C1 segment of cervical spinal cord (tissue), 14 donors: ENCODE measurements at places on chromosomes 16 and 17.

DNA sequence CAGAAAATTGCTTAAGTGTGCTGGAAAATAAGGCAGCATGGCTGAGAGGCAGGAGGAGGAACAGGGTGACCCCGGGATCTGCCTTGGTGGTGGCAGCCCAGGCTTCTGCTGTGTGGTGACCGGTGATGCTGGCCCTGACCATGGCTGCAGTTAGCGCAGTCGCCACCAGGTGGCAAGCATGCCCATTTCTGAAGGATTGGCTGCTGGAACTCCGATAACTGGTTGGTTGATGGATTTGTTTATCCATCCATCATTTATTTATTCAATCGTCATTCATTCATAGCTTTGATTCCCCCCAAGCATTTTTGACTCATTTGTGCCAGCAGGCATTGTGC, 29.1 kb upstream of the ITGA3 start:
- peak; percentile 76 for DNase-seq

DNA sequence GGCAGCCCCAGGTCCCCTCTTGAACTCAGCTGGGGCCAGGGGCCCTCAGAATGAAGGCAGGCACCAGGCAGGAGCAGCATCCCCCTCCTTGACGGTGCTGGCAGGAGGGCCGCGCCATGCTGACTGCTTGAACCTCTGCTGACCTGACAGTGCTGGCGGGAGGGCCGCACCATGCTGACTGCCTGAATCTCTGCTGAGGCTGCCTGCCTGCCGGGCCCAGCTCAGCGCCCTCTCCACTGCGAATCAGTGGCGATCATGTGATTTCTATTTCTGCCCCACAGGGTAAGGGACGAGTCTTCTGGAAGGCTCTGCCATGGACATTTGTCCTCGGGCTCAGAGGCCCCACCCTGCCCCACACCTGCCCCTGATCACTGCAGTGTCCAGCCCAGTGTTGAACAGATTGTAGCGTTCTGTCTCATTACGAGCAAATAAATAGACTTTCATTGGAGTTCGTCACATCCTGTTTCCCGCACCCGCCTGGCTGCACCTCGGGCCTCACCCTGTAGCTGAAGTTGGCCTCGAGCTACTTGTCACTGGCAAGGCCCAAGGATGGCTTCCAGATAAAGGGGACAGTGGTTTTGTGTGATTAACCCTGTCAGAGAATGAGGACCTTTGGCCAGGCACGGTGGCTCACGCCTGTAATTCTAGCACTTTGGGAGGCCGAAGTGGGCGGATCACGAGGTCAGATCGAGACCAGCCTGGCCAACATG, 8.6 kb downstream of the C16orf90 start:
- DNase-seq, result no peak

DNA sequence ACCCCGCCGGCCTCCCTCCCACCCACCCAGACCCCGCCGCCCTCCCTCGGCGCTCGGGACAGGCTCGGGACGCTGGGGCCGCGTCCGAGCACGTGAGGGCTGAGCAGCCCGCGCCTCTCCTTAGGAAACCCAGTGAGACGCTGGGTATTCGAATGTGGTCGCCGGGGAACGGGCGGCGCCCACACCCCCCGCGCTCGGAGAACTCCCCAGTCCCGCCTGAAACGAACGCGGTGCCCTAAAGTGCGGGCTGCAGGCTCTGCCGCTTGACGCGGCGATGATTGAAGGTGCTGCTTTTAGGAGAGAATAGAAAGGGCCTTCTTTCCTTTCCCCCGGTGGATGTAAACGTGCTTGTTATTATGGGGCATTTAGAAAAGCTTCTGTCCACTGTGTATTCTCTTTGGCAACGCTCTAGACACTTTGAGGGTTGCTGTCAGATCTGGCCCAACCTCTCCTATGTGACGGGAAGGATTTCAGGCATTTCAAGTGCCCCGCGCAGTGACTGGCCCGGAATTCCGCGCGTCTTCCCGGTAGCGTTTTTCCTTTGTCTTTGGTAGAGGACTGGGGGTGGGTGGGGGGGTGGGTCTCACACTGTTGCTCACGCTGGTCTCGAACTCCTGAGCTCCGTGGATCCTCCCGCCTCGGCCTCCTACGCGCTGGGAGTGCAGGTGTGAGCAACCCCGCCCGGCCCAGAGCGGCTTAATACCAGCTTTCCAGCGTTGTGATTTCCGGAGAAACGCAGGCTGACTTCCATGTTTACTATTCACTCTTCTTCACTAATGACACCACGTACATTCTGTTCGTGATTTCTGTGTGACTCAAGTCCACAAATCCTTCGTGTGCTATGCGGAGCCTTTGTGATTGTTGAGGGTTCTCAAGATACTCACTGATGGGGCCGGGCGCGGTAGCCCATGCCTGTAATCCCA, 21.8 kb upstream of the FOXK2 start:
- DNase-seq, result peak; percentile 49

DNA sequence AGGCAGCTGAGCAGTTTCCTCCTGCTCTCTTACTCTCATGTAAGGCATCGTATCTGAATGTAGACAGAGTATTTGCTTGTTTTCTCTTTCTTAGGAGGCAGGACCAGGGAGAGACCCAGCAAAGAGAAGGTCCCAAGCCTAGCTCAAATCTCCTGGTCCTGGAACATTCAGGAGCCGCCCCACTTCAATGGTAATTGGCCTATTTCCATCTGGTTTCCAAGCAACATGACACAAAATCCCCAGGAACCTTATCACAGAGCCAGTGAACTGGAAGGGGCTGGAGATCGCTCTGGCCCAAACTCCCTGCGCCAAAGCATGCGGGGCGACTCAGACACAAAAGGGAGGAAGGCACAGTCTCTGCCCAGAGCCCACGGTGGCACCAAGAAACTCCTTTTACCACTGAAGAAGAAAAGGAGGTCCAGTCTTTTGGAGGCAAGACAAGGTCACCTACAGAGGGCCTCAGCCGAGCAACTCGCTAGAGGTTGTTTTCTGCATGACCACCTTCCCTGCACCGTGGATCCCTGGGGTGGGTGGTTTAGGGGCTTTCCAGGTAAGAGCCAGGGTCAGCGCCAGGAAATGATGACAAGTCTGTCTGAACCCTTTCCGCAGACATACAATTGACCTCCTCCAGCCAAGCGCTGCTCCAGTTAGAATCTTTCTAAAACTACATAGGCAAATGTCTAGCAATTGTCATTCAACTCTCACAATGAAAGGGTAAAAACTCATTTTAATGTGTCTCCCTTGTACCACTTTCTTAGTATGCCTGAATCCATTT, 394.7 kb downstream of the SOX9 start:
- DNase-seq, result peak; percentile 38

GRCh38 chr17:72056727-72057290, 64.0 kb upstream of the SOX9 start:
- no peak for DNase-seq

DNA sequence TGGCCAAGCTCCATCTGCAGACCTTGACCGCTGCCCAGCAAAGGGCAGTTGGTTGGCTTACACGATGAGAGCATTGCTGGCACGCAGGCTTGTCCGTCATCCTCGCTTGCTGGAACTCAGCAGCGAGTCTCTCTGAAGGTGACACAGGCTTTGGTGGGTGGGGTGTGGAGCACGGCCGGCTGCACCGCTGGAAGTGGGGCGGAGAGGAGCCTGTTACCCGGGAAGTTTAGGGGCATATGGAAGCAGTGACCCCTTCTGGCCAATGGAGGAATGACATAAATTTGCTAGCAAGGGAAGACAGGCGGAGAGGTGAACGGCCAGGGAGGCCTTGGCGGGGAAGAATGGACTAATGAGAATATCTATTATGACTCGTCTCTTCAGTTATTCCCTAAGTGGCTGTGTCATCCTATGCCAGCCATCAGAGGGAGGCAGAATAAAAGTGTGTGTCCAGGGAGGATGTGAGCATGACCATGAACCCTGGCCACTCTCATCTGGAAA, 65.9 kb upstream of the SDK2 start:
- no peak for DNase-seq

GRCh38 chr17:69402052-69402451, 12.4 kb upstream of the MAP2K6 start:
- DNase-seq, result no peak

DNA sequence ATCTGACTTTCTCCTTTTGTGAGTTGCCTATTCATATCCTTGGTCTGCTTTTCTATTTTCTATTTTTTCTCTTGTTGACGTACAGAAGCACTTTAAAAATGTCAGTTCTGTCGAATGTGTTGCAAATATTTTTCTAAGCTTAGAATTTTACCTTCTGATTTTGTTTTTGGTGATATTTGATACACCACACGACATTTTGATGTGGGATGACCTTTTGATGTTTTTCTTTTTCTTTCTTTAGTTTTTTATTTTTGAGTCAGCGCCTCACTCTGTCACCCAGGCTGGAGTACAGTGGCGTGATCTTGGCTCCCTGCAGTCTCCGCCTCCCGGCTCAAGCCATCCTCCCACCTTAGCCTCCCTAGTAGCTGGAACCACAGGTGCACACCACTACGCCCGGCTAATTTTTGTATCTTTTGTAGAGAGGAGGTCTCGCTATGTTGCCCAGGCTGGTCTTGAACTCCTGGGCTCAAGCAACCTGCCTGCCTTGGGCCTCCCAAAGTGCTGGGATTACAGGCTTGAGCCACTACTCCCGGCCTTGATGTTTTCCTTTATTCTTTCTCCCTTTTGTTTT, 39.6 kb downstream of the WSB1 start:
- no peak for DNase-seq

DNA sequence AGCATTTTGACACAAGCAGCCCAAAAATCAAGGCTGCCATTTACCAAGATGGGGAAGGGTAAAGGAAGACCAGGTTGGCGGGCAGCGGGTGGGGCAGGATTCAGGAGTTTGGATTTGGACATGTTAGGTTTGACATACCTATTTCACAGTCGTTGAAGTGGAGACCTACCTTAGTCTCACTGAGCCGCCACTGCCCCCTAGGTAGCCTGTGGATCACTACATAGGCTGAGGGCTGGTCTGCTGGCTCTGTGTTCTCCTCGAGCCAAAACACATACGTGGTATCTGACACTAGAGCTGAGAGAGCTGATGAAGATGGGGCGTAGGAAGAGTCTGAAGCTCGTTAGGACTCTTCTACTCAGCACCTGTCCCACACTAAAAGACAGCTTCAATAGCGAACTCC, 115.1 kb downstream of the HIC1 start:
- no peak for DNase-seq

DNA sequence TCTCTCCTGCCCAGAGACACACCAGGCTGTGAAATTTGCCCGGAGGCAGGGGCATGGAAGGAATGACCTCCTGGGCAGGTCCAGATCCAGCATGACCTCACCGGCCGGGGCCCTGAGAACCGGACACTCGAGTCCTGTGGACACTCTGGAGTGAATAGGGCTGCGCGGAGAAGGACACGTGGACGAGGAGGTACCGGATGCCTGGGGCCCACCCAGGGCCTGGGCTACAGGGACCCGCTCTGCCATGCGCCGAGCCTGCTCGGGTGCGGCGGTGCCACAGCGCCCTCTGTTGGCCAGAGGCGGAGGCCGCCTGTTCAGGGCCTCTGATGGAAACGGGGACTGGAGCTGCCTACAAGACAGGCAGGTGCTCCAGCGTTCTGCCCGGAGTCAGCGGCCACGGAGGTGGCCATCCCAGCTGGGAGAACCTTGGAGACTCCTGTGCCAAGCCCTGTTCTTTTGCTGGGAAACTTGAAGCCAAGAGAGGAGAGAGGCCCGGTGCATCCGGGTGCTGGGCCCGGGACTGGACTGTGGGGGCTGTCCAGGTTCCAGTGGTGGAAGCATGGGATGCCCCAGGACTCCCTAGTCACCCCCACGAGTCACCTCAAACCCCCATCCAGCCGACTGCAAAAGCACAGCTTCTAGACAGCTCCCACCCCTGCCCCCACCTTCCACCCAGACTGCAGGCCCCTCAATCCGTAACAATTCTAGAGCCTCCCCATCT, 19.3 kb upstream of the NXPH3 start:
- peak; percentile 74 for DNase-seq

GRCh38 chr17:7218166-7218565, 1.5 kb downstream of the DLG4 start:
- no peak for DNase-seq

DNA sequence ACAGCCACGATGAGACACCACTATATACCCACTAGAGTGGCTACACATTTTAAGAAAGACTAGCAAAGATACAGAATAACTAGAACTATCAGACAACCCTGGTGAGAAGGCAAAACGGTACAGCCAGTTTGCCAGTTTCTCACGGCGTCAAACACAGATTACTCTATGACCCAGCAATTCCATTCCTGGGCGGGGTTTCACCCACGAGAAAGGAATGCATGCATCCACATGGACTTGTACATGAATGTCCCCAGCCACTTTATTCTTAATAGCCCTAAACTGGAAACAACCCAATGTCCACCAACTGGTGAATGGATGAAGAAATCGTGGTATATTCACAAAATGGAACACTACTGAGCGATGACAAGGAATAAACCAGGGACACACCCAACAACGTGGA, 74.5 kb downstream of the MYH10 start:
- DNase-seq, result no peak

- DNase-seq, result no peak
These were observed 5.4 kb upstream of the GOSR2 start for GRCh38 chr17:46917516-46917915.

DNA sequence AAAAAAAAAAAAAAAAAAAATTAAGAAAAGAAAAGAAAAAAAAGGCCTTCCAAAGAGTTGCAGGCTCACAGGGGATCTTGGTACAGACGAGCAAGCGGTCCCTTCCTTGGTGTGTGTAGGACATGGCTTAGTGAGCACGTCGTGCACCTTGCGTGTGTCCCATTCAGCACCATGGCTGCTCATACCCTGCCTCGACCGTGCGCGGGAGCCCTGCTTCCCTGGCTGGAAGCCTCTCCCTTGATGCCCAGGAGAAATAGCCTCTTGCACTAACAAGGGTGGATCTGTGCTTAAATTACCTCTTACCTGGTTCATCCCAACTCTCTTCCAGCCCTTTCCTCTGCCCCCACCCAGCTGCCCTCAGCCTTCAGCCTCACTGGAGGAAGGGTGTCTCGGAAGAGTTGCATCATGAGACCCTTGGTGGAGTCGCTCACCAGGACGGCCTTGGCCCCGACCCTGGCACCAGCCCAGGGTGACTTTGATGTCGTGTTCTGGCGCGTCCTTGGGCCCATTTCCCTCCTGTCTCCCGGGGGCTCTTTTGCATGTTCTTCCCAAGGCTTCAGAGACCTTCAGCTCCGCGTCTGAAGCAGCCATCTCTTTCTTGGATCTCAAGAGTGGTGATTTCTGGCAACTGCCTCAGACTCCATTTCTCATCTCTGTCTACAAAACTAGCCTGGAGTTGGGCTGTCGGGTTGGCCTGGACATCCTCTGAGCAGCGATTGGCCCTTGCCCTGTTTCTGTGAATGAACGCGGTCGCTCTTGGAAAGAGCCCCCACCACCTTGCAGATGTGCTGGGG, 127.2 kb downstream of the CMIP start:
- no peak for DNase-seq

DNA sequence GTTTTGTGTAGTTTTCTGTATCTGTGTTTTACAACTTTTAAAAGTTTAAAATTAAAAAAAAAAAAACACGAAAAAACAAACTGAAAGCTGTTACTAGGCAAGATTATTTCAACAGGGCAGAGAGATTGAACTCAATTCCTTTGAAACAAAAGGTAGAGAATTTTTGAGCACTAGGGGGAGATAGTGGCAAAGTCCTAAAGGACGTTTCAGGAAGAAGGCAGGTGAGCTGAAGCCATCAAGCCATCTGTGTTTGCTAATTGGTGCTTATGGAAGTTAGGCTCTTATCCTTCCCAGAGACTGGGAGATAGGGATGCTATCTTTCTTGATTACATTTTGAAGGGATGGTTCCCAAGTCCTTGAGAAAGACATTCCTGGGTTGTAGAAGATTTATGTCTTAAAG, 70.6 kb upstream of the CLEC3A start:
- no peak for DNase-seq

GRCh38 chr16:54929090-54930004, 1.3 kb upstream of the IRX5 start:
- peak; percentile 99 for DNase-seq

- no peak for DNase-seq
These were observed 17.2 kb upstream of the ALOX15 start for GRCh38 chr17:4658478-4659305.

- DNase-seq, result no peak
These were observed 518.2 kb upstream of the GOT2 start for GRCh38 chr16:59252317-59252716.
